ENCODE measurements at places on chromosomes 11 and 22. TPM values are rescaled to one million over a fixed set of nuclear protein-coding genes. Genes with fewer than 3 reads are reported as not detected.

NPTXR gene
- 2.2 TPM for total RNA-seq

PHF21B gene
- 0.49 TPM for total RNA-seq

SLC22A12 gene
- not detected for total RNA-seq

DDI1 gene
- total RNA-seq = not detected

TSSK2 gene
- total RNA-seq = 0.04 TPM

CELSR1 gene
- total RNA-seq = 1.8 TPM

TECTA gene
- total RNA-seq = 0.89 TPM

Measured in muscle of leg (tissue), 16 donors.